Epithelial cell of esophagus (primary cell): ENCODE measurements at places on chromosomes 7 and 10.

GRCh38 chr7:45061352-45061751 lies 27.4 kb downstream of the NACAD start:
- no peak for DNase-seq

- no peak for DNase-seq
These were observed 349.2 kb upstream of the PRKCQ start for GRCh38 chr10:6929148-6929830.

GRCh38 chr7:38492010-38492409 lies 139.2 kb downstream of the AMPH start:
- no peak for DNase-seq

DNA sequence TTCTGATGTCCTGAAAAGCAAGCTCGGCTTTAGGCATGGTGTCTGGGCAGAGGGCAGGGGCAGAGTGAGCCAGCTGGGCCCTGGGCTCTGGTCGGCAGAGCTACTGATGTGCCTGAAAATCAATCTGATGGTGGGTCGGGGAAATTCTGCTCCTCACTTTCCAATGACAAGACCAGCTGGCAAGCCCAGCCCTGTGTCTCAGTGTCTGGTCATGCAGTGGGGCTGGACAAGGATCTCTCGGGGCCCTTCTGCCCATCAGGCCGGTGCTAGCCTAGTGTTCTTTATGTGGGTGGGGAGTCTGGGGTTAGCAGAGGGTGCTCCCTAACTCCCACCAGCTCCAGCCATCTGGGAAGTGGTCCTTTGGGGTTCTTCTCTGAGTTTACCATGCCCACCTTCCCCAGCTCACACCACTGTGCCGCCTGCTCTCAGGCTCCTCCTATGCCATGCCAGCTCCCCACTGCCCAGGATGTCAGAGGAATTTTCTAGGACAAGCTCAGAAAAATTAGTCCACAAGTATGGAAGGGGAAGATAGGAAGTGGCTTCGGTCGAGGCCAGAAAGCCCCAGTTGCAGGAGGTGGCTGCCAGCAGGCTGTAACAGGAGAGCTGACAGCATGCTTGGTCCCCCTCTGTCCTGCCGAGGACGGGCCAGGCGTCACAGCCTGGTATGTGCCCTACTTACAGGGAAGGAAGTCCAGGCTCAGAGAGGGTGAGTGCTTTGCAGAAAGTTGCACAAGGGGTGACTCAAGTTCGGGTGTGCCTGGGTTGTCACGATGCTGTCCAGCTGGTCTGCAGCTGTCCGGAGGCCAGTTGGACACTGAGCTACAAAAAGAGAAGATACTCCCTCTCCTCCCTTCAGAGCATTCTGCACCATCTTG lies 135.2 kb downstream of the ADCY1 start:
- no peak for DNase-seq

DNA sequence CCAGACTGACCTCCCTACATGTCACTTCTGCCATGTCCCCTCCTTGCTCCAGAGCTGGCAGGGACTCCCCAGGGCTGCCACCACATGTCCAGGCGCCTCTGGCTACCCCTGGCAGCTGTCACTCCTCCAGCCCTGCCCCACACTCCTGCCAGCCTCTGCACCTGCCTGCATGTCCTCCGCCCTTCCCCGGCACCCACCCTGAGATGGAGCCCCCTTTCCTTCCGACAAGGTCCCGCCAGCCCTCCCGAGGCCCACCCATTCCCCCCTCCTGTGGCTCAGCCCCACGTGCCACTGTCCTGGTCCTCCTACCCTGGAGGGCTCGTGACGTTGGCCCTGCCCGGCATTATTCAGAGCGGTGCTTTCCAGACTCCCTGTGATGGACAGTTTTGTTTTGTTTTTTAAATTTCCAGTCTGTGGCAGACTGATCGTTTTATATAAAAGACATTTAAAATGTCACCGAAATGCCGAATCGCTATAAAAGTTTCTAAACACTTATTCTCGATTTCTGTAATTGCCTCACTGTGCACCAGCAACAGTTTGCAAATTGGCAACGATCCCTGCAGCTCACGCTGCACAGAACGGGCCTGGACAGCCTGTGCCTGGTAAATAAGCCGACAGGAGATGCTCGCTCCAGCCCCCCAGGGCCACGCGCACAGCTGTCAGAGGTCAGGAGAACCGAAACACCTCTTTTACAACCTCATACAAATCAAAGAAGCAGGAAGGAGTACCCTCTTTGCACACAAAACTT lies 111.1 kb upstream of the SH2B2 start:
- DNase-seq = no peak

GRCh38 chr10:106566873-106567272 lies 597.6 kb downstream of the SORCS1 start:
- DNase-seq = no peak

- no peak for DNase-seq
These were observed 145.3 kb downstream of the SEMA3A start for GRCh38 chr7:84049071-84049836.

DNA sequence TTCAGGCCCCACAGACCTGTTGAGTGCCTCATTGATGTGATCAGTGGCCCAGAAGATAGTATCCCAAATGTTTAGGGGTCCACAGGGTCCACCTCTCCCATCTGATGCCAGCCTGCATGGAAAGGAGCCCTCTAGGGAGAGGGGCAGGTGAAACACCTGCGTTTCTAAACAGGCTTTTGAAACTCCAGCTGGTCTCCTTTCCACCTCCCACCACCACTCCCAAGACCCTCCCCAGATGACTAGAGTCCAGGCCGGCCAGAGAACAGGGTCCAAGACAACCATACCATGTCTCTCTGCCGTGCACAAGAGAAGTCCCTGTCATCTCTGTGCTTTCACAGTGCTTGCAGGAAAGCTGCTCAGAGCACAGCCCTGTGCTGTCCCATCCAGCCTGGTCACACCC lies 105.0 kb upstream of the NANOS1 start:
- DNase-seq = no peak

- DNase-seq = peak; percentile 78
These were observed 155.1 kb downstream of the LYZL1 start for GRCh38 chr10:29443745-29444523.

GRCh38 chr10:16685551-16685950 lies 131.7 kb downstream of the RSU1 start:
- no peak for DNase-seq

DNA sequence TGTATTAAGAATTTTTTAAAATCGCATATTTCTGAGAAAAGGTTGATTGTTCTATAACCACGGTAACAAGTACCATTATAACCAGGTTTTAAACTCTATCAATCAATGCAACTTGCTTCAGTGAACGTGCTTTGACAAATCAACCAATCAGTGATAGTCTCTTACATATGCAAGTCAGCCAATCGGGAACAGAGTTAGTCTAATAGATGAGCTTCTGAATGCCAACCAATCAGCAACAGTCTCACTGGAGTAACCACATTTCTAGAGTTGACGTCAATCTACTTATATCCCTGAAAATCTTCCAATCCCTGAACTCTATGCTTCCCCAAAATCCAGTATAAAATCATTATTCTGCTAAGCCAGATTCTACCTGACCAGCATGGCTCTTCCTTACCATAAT lies 44.7 kb upstream of the TRUB1 start:
- no peak for DNase-seq

GRCh38 chr10:21352886-21353285 lies 172.6 kb downstream of the SKIDA1 start:
- DNase-seq = no peak

- DNase-seq = no peak
These were observed 182.1 kb downstream of the VTI1A start for GRCh38 chr10:112628951-112629609.

DNA sequence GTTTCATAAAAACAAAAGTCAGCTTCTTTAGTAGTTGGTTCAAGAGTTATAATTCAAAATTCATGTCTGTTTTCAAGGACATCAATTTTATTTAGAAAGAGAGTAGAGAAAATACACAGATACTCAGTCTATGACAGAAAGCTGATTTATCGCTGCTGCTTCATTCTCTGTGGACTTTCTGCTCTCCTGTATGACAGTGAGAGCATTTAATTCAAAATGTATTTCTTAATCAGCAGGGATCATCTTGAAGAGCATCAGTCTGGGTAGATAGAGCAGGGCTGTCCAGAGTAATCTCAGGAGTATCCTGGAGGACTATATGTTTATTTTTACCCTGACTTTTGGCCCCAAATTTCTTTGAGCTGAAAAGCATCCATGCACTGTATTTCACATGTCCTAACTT lies 1676.7 kb downstream of the REEP3 start:
- DNase-seq = no peak

DNA sequence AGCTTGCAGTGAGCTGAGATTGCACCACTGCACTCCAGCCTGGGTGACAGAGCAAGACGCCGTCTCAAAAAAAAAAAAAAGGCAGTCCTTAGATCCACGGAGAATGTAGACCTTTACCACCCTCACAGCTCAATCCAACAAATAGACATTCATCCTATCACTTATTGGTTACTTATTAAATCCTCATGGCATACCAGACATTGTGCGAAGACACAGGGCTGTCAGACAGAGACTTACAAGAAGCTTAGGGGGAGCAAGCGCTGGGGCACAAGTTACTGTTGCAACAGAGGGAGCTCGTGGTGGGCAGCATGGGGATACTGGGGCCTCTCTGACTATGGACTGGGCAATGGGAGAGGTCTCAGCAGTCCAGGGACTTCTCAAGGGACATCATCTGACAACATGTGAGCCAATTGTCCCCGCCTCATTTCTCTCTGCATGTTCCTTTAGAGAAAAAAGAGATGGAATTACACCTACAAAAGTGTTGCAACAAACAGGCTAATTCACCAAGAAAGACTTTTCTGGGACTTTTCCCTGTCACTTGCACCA lies 82.8 kb upstream of the TNS3 start:
- DNase-seq = no peak

- peak; percentile 19 for DNase-seq
These were observed 686 bp downstream of the AASS start for GRCh38 chr7:122143376-122143750.

DNA sequence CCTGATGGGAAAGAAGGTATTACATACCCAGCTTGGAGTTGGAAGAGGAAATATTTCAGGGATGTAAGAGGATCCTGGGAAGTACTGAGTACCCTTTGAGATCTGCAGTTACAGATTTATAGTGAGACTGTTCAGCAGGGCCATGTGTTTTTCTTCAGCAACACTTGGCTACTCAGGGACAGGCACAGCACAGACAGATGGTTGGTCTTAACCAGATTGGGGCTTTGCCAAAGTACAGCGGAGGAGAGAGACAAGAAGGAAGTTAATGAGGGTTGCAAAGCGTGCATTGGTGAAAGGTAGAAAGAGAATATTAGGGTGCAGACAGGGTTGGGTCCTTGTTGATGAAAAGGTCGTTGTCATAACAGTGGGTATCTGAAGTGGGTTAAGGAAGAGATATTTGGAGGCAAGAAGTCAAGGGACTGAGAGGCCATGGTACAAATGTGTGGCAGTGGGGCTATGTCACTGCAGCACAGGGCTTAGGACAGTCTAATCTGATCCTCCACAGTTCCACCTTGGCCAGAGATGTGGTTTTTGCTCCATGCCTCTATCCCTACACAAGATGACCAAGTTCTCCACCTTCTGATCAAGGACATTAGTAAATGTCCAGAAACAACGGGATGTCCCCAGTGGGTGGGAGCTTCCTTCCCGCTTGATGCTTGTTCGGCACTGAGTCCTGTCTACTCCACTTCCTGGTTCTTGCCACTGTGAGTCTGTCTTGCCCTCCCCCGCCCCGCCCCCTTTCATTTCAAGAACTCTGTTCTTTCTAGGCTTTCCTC lies 18.9 kb upstream of the DNAJC1 start:
- DNase-seq = no peak

DNA sequence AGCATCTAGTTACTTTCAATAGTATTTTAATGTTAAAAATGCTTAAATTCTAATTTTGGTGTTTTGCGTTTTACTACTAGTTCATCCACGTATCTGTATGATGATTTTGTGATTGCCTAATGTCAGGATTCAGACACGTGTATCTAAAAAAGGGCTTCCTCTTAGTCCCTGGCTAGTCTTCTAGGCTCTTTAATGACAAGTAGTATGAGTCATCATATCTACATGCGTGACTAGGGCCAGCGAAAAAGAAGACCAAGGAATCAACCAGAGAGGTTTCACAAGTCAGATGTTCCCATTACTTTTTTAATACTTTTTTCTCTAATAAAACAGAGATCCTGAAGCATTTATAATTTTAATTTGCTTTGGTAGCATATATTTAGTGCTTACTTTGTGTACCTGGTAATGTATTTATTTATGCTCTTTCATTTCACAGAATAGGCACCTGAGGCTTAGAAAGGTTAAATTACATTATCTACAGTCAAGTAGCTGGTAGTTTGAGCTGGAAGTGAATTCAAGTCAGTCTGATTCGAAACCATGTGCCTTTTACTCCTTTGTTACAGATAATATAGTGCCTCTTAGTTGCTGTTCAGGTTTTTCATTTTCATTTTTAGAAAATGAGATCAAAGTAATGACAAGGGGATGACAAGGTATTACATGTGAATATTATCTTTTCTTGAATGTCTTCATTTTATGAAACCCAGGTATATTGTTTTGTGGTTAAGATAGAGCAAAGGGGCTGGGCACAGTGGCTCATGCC lies 140.3 kb downstream of the FOXP2 start:
- peak; percentile 39 for DNase-seq
